ENCODE measurements at places on chromosomes 13 and 19. TPM values are rescaled to one million over a fixed set of nuclear protein-coding genes. Genes with fewer than 3 reads are reported as not detected.

VSTM1 gene
- total RNA-seq: not detected

ZNF44 gene
- 6.6 TPM for total RNA-seq

SIGLEC9 gene
- not detected for total RNA-seq

ZNF841 gene
- 10.4 TPM for total RNA-seq

ANGPTL8 gene
- not detected for total RNA-seq

ZNF677 gene
- total RNA-seq: not detected

LEUTX gene
- total RNA-seq: not detected

NLRP5 gene
- not detected for total RNA-seq

MYO1F gene
- total RNA-seq: 0.52 TPM

CCL25 gene
- not detected for total RNA-seq

GRCh38 chr19:22918221-22918620 is 84.8 kb downstream of the ZNF728 start:
- no peak for DNase-seq

- DNase-seq: no peak
These were observed 2.5 kb upstream of the ISYNA1 start for GRCh38 chr19:18440415-18440877.

DNA sequence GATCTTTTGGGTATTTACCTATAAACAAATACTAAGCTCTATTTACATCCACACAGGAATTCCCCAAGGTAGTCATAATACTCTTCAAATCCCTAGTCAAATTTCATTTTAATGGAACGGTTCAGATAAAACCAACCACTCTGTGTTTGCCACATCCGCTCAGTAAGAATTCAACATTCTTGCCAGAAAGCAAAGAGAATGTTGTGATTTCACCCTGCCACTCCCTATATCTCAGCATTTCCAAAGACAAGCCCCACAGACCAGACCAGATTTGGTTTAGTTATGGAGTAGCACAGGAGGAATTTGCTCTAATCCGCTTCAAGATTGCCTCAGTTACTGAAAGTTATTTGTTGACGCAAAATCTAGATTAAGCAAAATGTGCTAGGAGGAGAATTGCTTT is 105.6 kb upstream of the SERP2 start:
- no peak for DNase-seq

GRCh38 chr13:73065665-73066340 is 7.0 kb downstream of the KLF5 start:
- DNase-seq: no peak

- DNase-seq: no peak
These were observed 319 bp downstream of the NKG7 start for GRCh38 chr19:51372021-51372648.

DNA sequence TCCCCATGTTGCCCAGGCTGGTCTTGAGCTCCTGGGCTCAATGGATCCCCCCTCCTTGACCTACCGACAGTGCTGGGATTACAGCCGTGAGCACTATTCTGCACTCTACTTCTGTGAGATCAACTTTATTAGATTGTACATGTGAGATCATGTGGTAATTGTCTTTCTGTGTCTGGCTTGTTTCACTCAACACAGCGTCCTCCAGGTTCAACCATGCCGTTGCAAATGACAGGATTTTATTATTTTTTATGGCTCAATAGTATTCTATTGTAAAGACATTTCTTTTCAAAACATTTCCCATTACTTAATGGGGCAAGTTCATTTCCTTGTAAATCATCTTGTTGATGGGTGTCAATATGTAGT is 1.5 kb upstream of the OBI1 start:
- DNase-seq: no peak

DNA sequence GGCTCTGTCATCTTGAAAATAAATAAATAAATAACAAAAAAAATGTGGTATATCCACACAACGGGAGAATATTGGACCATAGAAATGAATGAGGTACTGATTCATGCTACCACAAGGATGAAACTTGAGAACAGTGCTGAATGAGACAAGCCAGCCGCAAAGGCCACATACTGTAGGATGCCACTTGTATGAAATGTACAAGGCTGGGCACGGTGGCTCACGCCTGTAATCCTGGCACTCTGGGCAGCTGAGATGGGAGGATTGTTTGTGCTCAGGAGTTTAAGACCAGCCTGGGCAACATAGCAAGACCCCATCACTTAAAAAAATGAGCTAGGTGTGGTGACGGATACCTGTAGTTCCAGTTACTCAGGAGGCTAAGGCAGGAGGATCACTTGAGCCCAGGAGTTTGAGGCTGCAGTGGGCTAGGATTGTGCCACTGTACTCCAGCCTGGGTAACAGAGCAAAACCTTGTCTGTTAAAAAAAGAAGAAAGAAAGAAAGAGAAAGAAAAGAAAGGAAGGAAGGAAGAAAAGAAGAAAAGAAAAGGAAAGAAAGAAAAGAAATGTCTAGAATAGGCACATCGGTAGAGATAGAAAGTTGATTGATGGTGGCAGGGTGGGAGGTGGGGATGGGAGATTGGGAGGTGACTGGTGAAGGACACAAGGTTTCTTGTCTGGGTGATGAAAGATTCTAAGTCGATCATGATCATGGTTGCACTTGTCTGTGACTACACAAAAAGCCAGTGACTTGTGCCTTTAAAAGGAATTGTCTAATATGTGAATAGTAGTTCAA is 20.3 kb downstream of the HPN start:
- no peak for DNase-seq

DNA sequence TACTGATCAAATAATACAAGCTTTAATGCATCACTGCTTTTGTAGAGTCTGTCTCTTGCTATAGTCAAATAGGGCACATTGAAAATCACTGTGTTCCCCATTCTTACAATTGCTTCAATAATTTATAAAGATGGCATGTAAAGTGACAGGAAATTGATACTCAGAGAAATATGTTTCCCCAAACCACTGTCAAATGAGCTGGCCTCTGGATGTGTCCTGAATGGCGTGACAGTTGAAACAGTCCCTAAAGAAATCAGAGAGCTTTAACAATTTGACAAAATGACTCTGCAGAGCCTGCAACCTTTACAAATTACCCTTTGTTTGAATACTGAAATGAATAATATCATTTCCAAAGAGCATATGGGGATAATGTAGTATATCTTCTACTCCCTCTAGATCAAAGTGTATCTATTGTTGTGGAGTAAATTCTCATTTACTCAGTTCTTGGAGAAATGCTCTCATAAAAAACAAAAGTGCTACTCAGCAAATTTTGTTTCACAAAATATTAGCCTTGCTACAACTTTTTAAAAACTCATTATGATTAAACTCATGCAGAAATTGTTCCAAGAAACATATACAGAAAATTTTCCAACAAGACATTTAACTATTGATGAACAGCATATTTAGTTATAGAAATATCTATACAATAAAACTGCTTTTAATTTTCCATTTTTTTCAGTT is 763.2 kb upstream of the SPRY2 start:
- DNase-seq: no peak

GRCh38 chr19:16124953-16125352 is 13.3 kb downstream of the RAB8A start:
- DNase-seq: no peak

DNA sequence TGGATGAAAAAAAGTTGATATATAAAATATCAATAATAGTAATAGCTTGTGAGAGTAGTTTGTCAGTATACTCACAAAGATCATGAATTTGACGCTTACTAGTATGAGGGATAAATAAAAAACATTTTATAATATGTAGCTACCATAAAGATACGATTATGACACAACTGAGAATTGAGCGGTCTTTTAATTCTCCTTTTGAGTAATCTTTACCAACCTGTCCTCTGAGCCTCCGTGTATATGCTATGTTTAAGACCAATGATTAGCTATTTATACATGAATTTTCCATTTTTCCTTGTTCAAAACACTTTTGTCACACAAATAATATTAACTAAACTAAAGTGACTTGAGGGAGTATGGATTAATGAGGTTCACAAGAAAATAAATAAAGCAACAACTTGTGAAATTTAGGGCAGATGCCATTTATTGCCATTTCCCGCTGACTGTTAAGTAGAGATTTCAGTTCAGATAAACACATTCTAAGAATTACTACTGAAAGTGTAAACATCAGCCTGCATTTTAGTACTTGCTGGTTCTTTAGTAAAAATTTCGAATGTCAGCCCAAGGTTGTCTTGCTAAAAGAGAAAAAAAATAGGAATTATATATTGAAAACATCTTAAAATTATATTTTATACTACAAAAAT is 6.2 kb upstream of the IRS2 start:
- no peak for DNase-seq

GRCh38 chr19:55526216-55527196 is 10.4 kb downstream of the SBK2 start:
- DNase-seq: peak; percentile 96

- DNase-seq: peak; percentile 40
These were observed 3.2 kb upstream of the SPACA6 start for GRCh38 chr19:51689751-51690453.

GRCh38 chr13:109786457-109787134 is at the start of gene IRS2:
IRS2 (minus strand) TSS chr13:109786583; CDS start chr13:109786053, 530 bp downstream.
- peak; percentile 91 for DNase-seq

DNA sequence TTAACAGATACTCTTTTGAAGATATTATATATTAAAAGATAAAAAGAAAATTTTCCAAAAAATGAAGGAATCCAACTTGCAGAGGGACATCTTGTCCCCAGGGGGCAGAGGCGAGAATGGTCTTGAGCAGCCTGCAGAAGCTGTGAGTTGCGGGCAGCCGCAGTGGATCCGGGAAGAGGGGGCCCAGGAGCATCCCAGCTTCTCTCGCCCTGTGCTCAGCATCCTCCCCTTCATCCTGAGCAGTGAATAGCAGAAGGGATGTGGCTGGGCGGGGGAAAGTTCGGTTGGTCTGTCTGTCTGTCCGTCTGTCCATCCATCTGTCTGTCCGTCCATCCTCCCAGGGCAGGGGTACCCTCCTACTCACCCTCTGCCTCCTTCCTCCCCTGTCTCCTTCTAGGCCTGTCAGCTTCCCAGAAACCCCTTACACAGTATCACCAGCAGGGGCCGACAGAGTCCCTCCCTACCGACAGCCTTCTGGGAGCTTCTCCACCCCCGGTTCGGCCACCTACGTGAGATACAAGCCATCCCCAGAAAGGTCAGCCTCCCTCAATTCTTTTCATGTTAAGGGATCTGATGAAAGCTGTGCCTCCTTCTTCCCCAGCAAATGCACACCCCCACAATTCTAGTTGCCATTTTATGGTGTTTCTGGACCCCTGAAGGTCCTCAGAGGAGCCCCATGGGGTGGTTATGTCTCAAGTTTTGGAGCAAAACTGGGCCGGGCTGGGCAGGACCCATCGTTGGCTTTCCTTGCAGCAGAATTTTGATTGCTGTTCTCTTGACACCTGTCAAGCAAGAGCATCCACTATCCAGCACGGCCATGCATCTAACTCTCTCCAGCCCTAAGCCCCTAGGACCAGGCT is 81.6 kb downstream of the DPF1 start:
- no peak for DNase-seq

GRCh38 chr13:45333251-45333976 is 7.6 kb downstream of the TPT1 start:
- no peak for DNase-seq

DNA sequence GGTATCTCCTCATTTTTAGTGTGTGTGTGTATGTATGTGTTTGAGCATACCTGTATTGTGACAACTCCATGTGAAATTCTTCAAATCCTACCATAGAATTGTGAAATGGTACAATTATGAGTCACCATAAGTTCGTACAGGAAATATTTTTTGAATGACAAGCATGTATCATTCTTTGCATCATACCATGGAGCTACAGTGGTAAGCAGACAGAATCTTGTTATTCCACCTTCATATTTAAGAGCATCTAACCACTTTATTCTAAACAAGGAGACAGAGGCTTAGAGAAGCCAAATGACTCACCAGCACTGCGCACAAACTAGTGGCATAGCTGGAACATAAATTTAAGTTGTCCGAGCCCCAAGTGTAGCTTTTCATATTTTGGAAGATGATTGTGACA is 4.5 kb upstream of the EPSTI1 start:
- no peak for DNase-seq

GRCh38 chr13:109918179-109918711 is 131.9 kb upstream of the IRS2 start:
- DNase-seq: peak; percentile 21

DNA sequence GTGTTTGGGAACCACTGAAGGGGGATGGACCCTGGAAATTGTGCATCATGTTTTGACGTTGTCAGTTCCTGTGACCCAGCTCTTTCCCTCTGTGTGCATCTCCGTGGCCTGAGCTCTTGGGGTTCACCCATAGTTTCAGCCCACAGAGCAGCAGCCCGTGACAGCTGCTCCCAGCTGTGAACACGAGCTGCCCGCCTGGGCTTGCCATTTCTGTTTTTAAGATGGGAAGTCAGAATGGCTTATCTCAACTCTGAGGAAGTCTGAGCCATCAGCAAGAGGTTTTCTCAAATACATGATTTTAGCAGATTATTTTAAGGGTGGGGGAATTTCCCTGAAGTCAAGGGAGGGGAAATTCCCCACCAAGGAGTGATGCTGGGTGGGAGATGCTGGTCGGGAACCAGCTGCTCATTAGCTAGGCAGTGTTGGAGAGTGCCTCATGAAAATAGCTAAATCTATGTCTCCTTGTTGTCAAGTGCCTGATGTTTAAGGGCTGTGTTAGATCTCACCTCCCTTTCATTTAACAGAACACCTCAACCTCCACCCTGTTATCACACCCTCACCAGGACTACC is 34.8 kb upstream of the C1QTNF9 start:
- DNase-seq: no peak

- no peak for DNase-seq
These were observed 52.6 kb downstream of the RASA3 start for GRCh38 chr13:114079601-114080536.

DNA sequence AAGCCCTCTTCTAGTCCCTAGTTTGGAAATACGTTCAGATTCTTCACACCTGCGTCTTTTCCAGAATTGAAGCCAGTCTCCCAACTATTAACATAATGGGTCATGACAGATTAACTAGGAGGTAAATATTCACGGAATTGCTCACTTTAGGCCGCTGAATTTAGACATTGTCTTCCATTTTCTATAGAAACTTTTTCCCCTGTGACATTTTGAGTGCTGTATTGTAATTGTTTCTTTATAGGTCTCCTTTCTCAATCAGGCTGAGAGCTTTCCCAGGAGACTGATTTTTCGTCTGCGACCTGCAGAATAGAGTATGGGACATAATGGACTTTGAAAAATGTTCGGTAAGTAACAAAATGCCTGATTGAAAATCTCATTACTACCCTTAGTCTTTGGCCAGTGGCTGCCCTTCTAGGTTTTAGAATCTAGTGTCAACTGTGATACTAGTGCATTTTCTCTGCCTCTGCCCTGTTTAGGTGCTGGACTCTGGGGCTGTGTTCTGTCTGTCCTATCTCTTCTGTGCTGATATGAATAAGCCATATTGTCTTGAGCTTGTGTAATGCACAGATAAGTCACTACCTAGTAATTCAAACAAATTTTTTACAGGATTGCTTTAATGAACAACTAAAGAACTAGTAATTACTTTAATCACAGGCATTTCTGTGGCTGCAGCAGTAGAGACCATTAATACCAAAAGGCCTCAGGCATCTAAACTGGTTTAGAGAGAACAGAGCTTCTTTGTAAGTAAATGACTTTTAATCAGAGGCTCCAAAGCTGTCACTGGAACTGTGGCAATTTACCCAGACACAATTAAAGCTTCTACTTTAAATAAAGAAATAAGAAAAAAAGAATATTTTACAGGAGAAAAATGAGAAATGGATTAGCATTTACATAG is 122.4 kb upstream of the FREM2 start:
- no peak for DNase-seq

All from Caki2 (cell line).